RPMI8226 (cell line): ENCODE measurements at places on chromosomes 1 and 21.

- DNase-seq = peak; percentile 55
Observed at GRCh38 chr1:153678519-153679336, at the start of gene NPR1. TSS of gene NPR1 (plus strand) at chr1:153678688. CDS start at chr1:153679109, 421 bp downstream.

GRCh38 chr1:88612292-88612691 is 71.8 kb upstream of the PKN2 start:
- DNase-seq = no peak

GRCh38 chr21:14542638-14543037 is 3.5 kb downstream of the SAMSN1 start:
- DNase-seq = no peak

DNA sequence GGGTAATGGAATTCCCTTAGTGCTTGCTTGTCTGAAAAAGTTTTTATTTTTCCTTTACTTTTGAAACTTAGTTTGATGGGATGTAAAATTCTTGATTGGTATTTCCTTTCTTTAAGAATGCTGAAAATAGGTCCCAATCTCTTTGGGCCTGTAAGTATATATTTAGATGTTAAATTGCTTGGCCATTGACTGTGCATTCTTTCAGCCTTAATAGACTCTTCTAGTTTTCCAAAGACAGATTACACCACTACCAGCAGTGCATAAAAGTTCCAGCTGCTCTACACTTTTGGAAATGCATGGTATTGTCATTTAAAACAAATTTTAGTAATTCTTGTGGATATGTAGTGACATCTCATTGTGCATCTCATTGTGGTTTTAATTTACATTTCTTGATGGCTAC is 464.8 kb upstream of the USP24 start:
- no peak for DNase-seq

DNA sequence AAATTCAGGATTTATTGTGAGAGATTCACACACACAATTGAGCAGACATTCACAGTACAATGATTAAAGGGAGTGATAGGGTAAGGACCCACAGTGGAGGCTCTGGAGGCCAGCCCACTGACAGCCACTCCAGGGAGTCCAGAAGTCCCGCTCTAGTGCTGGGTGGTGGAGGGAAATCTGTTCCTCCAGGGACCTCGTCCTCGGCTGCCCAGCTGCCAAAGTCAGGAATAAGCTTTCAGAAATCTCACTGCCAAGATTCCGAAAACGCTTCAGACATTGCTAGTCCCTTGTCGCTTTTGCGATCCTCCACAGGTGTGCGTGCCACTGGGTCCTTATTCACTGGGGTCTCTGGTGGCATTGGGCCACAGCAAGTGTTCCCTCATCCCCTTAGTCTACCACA is 2.3 kb downstream of the MX1 start:
- DNase-seq = no peak

DNA sequence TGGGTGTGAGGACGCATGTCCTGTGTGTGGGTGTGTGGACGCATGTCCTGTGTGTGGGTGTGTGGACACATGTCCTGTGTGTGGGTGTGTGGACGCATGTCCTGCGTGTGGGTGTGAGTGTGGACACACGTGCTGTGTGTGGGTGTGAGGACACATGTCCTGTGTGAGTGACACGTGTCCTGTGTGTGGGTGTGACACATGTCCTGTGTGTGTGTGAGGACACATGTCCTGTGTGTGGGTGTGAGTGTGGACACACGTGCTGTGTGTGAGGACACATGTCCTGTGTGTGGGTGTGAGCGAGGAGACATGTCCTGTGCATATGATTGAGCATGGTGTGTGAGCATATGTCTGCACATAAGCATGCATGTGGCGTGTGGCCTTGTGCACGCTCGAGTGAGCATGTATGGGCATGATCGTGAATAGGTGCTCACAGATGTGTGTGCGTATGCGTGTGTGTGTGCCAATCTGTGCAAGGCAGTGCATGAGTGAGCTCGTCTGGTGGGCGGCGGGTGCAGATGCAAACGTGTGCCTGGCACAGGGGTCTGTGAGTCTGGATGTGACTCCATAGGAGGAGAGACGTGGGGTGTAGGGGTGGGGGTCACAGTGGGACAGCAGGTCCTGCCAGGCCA is 25.3 kb downstream of the MEGF6 start:
- DNase-seq = no peak

- no peak for DNase-seq
Observed at GRCh38 chr1:89990976-89991831, 3.7 kb upstream of the ZNF326 start.

GRCh38 chr1:71986160-71986559 is 296.2 kb downstream of the NEGR1 start:
- DNase-seq = no peak

GRCh38 chr1:10897321-10897980 is 101.0 kb upstream of the CASZ1 start:
- DNase-seq = no peak

- peak; percentile 94 for DNase-seq
Observed at GRCh38 chr1:235067396-235068157, 61.1 kb downstream of the TOMM20 start.

GRCh38 chr1:33390542-33390941 is 40.4 kb downstream of the PHC2 start:
- no peak for DNase-seq

DNA sequence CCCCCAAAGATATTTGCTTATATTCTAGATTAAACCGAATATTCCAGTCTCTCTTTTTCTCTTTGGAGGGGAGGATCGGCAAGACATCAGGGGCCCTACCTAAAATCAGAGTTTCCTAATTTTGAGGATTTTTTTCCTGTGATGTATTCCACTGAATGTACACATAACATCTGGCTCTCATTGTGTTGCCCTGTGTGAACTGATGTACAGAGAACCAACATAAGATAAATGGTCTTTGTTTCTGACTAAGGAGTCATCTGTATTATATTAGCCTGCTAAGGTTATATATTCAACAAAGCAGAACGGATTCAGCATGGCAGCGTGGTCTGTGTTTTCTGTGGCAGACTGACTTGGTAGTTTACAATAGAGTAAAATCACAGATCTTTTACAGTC is 114.8 kb upstream of the NCAM2 start:
- DNase-seq = no peak

DNA sequence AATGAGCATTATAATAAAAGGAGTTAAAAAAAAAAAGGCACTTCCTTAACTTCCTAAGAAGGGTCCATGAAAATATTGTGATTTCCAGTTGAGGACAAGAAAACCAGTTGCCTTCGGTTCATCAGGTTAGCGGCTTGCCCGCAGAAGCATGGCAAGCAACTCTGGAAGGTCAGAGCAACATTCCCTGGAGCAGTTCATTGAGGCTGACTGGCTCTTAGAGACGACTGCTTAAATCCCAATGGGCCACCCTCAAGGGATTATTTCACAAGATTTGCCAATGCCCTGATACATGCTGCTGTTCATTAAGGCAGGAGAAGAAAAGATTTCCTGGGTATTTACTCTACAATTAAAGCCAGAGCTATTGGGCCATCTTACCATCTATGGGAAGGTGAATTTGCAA is 29.0 kb upstream of the CASQ2 start:
- no peak for DNase-seq

- no peak for DNase-seq
Observed at GRCh38 chr1:191508239-191508638, 650.0 kb upstream of the RGS18 start.

DNA sequence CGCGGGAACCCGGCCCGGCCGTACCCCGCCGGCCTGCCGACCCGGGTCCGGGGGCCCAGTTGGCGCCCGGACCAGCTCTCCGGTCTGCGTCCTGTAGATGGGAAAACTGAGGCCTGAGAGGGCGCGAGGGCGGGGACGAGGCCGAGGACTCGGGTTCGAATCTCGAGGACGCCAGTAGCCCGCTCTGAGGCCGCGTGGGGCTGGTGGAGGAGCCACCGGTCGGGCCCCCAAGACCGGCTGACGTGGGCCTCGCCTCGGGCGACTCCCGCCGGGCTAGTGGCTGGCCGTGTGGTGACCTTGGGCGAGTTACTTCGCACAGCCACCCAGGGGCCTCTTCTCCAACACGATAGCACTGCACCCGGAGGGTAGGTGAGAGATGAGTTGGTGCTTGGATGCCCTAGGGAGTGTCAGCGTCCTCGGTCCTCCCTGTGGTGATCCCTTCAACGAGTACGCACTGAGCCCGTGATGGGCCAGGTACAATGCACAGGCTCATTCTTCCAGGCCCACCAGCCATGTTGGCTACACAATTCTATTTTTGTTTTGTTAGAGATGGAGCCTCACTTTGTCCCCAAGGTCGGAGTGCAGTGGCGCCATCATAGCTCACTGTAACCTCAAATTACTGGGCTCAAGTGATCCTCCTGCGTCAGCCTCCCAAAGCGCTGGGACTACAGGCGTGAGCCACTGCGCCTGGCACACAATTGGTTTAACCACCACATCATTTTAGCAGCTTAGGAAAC is 404 bp upstream of the SCMH1 start:
- DNase-seq = peak; percentile 5

GRCh38 chr1:234490793-234491479 is 12.0 kb upstream of the TARBP1 start:
- no peak for DNase-seq
